ENCODE measurements at places on chromosomes 5 and 9.

DNA sequence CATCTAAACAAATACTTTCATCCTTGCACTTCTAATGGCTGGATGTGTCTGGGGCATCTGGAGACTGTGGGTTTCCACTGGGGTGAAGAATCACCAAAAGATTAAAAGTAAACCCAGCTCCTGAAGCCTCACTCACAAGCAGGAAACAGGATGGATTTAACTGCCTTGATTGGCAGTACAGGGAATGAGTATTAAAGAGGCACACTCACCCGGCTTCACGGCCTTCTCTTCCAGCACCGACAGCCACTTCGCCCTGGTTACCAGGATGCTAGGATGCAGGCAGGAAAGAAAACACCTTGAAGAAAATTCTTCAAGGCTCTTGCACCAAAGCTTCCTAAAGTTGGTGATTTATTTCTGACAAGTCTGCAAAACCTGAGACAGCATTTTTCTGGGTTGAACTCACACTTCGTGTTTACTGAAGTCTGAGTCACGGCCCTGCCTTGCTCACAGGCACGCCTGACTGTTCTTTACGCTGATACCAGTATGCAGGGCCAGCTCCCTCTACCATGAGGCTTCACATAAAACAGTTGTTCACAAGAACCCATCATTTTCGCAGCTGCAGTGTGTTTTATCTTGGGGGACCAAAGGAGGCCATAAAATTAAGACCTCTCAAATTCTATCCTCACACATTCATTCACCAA, 56.5 kb upstream of the ZNF354A start:
- no peak for DNase-seq

DNA sequence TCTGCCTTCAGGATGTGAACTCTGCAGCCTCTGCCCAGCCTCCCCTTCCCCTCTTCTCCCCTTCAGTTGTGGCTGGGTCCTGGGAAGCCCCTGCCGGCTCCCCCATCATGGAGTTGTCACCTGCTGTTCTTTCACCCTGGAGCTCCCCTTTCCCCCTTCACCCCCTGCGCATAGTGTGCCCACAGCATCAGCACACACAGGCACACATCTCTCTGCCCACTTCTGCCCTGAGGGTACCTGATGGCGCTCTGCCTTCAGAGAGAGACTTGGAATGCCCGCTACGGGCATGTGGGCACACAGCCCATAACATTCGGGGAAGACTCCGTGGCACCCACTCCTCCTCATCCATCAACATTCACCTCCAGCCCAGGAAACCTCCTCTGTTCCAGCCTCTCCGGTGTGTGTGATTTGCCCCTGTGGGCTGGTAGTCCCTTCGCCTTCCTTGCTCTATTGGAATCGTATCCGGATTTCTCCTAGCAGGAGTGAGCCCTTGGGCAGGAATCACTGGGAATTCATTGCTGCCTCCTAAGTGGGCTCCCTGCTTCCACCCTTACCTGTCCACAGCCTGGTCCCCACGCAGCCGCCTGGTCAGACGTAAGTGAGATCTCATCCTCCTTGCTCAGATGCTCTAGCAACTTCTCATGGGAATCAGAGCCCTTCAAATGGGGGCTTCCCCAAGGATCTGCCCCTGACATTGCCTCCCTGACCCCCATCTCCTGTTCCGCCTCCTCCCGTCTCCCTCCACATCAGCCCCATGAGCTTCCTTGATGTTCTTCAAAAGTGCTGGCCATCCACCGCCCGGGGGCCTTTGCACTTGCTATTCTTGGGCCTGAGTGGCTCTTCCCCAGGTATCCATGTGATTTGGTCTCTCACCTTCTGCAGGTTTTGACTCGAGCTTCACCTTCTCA, 61.5 kb upstream of the CTSL start:
- no peak for DNase-seq

DNA sequence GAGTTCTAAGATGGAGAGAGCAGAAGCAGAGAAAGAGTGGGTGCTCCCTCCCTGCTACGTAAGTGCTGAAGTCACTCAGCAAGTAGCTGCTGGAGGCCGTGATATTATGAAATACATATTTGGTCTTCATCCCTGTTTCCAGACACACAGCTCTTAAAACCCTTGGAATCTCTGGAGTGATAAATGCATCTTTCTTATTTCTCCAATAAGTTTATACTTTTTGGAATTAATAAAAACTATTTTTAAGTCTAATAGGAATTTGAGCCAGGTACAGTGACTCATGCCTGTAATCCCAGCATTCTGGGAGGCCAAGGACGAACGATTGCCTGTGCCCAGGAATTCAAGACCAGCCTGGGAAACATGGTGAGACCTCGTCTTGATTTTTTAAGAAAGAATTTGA, 60.6 kb downstream of the AUH start:
- DNase-seq: no peak

DNA sequence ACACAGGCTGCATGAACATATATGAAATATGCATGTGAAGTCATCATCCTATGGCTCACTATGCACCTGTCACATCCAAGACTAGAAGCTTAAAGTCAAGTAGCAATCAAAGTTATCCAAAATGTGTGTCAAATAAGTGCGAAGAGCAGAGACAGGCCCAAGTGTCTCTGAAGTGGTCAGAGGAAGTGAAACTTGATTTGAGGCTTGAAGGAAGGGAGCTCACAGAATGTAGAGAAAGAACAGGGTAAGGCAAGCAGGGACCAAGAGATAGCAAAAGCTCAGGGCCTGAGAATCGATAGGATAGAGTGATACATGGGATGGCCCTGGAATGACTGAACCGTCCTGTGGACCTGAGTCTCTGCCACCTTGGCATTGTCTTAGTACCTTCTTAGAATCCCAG, 274.3 kb upstream of the TRPC7 start:
- no peak for DNase-seq

- no peak for DNase-seq
Observed at GRCh38 chr5:99763021-99763774, 772.0 kb upstream of the FAM174A start.

DNA sequence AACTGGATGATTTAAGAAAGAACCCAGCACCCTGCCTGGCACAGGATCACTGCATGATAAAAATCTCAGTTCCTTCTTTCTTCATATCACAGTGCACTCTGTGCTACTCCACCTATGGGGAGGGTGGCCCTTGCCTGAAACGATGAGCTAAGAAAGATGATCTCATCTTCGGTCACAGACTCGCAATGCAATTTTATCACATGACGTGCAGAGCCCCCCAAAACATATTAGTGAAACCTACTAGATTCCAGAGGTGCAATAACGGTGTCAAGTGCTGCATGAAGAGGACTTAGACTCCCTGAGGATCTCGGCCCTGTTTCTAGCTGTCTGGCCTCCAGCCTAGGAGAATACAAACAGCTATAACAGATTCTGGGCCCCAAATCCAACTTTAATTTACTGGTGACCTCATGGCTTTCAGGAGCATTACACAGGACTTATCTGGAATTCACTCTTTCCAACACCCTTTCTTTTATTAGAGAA, 104.0 kb downstream of the EBF1 start:
- no peak for DNase-seq

GRCh38 chr9:92279302-92279701, 14.2 kb downstream of the IARS1 start:
- DNase-seq: no peak

- no peak for DNase-seq
Observed at GRCh38 chr5:41109186-41109585, 38.0 kb upstream of the MROH2B start.

Measured in stimulated activated CD8-positive, alpha-beta memory T cell treated with anti-CD3 and anti-CD28 coated beads, Interleukin-4, amount 100 ng/mL, for 1 hour (primary cell).